ENCODE measurements at places on chromosomes 7 and 10.

- DNase-seq, result no peak
- no peak overlapping the region for H3K27ac ChIP-seq
- H3K36me3 ChIP-seq, result no peaks in the 10 kb centered on the region
- H3K27me3 ChIP-seq, result no peaks in the 10 kb centered on the region
Measured at GRCh38 chr7:107993891-107994291, 9.1 kb downstream of the LAMB1 start.

GRCh38 chr10:3056280-3057037 lies 10.9 kb upstream of the PFKP start:
- H3K4me1 ChIP-seq, result no peaks in the 10 kb centered on the region
- no peak overlapping the region for H3K4me3 ChIP-seq
- H3K27ac ChIP-seq, result no peak overlapping the region
- DNase-seq, result no peak

DNA sequence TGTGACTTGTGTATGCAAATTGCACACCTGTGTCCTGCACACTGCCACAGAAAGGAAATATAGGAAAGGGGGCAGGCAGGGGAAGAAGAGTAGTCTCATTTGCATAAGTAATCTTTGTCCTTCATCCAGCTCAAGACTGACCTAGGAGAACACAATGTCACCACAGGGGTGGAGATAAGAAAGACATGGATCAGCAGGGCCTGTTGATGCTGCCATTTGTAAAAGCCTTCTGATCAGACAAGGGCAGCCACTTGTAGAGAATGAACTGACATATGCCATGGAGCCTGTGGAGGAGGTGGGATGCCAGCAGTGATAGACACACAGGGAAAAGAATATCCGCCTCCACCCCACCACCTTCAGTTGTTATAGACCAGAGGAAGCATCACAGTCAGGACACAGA lies 528.9 kb downstream of the HTR7 start:
- no peaks in the 10 kb centered on the region for H3K27me3 ChIP-seq
- no peak for DNase-seq
- H3K4me1 ChIP-seq, result no peaks in the 10 kb centered on the region
- no peak overlapping the region for H3K4me3 ChIP-seq
- no peak overlapping the region for H3K27ac ChIP-seq
- H3K36me3 ChIP-seq, result no peaks in the 10 kb centered on the region

- H3K4me3 ChIP-seq, result no peak overlapping the region
- DNase-seq, result no peak
- no peaks in the 10 kb centered on the region for H3K4me1 ChIP-seq
Measured at GRCh38 chr10:69866688-69867461, 65.2 kb downstream of the COL13A1 start.

GRCh38 chr10:21514129-21514817 lies 11.2 kb downstream of the SKIDA1 start:
- no peaks in the 10 kb centered on the region for H3K36me3 ChIP-seq
- peaks cover 68% of the 10 kb centered on the region for H3K27me3 ChIP-seq
- no peak for DNase-seq
- no peak overlapping the region for H3K27ac ChIP-seq

DNA sequence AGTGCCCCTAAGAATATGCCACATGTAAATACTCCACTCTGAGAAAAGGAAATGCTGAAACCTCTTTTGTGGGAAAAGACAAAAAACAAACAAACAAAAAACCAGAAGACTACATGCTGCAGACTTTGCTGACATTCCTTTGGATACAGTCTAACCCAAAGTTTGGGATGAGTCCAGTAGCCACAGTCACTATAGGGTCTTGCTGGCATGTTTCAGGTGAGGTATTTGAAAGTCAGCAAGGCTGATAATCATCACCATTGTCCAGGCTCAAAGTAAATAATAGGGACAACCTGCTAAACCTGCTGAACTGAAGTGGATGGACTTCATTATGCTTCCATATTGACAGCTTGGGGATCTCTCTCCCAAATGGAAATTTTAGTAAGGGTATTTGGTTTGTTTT lies 1087.0 kb upstream of the LRRTM3 start:
- H3K4me1 ChIP-seq, result no peaks in the 10 kb centered on the region
- H3K36me3 ChIP-seq, result no peaks in the 10 kb centered on the region
- no peak for DNase-seq
- H3K27me3 ChIP-seq, result no peaks in the 10 kb centered on the region

- peaks cover 7% of the 10 kb centered on the region for H3K4me1 ChIP-seq
- no peak overlapping the region for H3K27ac ChIP-seq
Measured at GRCh38 chr7:132580277-132580676, 4.0 kb upstream of the PLXNA4 start.

GRCh38 chr10:59499460-59499859 lies 137.1 kb upstream of the FAM13C start:
- no peak overlapping the region for H3K27ac ChIP-seq
- no peak for DNase-seq
- no peaks in the 10 kb centered on the region for H3K4me1 ChIP-seq
- H3K4me3 ChIP-seq, result no peak overlapping the region

- DNase-seq, result no peak
- peaks cover 37% of the 10 kb centered on the region for H3K36me3 ChIP-seq
- peaks cover 19% of the 10 kb centered on the region for H3K4me1 ChIP-seq
- H3K27ac ChIP-seq, result no peak overlapping the region
- no peaks in the 10 kb centered on the region for H3K27me3 ChIP-seq
- no peak overlapping the region for H3K4me3 ChIP-seq
Measured at GRCh38 chr10:103890194-103890658, 27.8 kb downstream of the STN1 start.

DNA sequence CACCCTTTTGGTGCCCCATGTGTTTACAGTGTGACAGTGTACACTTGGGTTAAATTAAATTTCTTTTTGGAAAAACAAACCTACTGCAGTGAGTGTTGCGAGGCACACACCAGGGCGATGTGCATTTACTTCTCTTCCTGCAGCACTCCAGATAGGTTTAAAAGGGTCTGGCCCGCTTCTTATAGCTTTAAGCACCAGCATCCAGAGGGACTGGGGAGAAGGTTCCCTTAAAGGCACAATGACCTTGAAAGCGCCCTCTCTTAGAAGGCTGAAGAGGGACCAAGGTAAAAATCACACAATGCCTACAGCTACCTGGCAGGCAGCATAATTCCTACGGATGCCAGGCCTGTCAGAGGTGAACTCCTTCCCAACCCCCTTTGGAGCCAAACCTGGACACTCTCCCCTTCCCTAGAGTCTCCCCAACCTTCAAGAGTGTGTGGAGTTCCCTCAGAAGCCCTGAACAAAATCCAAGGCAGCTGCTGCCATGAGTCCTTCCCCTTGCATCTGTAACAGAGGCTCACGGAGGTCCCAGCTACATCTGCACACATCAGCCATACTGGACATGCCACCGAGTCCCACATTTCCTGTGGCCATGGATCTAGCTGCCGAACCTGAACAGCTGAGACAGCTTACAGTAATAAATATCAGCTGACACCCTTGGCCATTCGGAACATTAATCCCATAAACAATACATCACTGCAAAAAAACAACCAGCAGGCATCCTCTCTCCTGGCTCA lies 33.2 kb downstream of the TRIM8 start:
- DNase-seq, result no peak
- peaks cover 37% of the 10 kb centered on the region for H3K4me1 ChIP-seq
- no peak overlapping the region for H3K4me3 ChIP-seq
- H3K27me3 ChIP-seq, result no peaks in the 10 kb centered on the region
- H3K27ac ChIP-seq, result no peak overlapping the region

- no peak overlapping the region for H3K27ac ChIP-seq
- no peaks in the 10 kb centered on the region for H3K36me3 ChIP-seq
- no peaks in the 10 kb centered on the region for H3K27me3 ChIP-seq
- DNase-seq, result no peak
Measured at GRCh38 chr10:105073999-105074398, 432.9 kb downstream of the SORCS3 start.

DNA sequence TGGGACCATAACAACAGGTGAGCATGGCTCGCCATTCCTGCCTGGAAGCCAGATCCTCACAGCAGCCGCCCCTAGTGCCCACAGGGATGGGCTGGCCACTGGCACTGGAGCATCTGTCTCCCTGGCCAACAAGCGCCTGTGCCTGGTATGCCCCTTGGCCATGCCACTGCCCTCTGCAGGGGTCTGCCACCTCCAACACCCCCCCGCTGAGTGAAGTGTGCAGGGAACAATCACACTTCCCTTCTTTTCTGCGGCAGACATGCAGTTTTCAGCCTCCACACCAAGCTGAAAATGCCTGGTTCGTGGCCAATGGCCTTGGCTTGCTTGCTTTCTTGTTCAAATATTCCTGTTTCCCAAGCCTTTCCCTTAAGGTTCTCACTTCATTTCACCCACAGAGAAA lies 50.7 kb downstream of the HSPA12A start:
- DNase-seq, result no peak
- H3K27me3 ChIP-seq, result no peaks in the 10 kb centered on the region
- H3K4me3 ChIP-seq, result no peak overlapping the region
- no peaks in the 10 kb centered on the region for H3K4me1 ChIP-seq

DNA sequence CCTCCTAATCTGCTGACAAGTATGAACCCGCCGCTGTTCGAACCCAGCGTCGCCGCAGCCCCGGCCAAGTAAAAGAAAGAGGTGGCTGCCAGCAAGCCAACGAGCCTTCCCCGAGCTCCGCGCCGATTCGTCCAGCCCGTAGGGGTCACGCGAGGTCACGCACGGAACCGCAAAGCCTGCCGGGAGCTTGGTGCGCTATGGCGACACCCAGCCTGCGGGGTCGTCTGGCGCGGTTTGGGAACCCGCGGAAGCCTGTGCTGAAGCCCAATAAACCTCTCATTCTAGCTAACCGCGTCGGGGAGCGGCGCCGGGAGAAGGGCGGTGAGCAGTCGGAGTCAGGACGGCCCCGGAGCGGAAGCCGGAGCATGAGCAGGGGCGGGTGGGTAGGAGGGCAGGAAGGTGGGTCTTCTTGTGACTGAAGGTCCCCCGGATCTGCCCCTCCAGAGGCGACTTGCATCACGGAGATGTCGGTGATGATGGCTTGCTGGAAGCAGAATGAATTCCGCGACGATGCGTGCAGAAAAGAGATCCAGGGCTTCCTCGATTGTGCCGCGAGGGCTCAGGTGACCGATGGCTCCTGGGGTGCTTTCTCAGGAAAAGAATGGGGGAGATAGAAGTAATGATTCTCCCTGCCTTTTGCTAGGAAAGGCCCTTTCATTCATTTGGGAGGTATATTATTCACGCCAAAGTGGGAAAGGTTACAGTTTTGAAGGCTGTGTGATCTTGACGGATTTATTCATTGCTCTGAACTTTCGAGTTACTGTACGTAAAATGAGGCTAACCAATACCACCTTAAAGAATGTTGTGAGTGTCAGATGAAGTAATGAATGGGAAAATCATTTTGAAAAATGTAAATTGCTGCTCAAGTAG lies at the start of gene CHCHD1:
Gene CHCHD1, plus strand, starts transcription at position 170 of the 870 bp plus-strand sequence. Its CDS starts 28 bp downstream, at position 198.
- peak within 1 kb of the TSS; percentile 81 for H3K27ac ChIP-seq
- H3K36me3 ChIP-seq, result no peaks in the 10 kb centered on the region
- H3K4me1 ChIP-seq, result peaks cover 45% of the 10 kb centered on the region
- H3K27me3 ChIP-seq, result no peaks in the 10 kb centered on the region
- DNase-seq, result peak; percentile 89

- H3K27ac ChIP-seq, result no peak overlapping the region
- no peaks in the 10 kb centered on the region for H3K27me3 ChIP-seq
- no peak overlapping the region for H3K4me3 ChIP-seq
- H3K36me3 ChIP-seq, result no peaks in the 10 kb centered on the region
- no peaks in the 10 kb centered on the region for H3K4me1 ChIP-seq
Measured at GRCh38 chr7:91378131-91378530, 113.9 kb downstream of the FZD1 start.

GRCh38 chr10:93513091-93513490 lies 16.7 kb downstream of the CEP55 start:
- no peaks in the 10 kb centered on the region for H3K27me3 ChIP-seq
- no peaks in the 10 kb centered on the region for H3K4me1 ChIP-seq
- no peak for DNase-seq

DNA sequence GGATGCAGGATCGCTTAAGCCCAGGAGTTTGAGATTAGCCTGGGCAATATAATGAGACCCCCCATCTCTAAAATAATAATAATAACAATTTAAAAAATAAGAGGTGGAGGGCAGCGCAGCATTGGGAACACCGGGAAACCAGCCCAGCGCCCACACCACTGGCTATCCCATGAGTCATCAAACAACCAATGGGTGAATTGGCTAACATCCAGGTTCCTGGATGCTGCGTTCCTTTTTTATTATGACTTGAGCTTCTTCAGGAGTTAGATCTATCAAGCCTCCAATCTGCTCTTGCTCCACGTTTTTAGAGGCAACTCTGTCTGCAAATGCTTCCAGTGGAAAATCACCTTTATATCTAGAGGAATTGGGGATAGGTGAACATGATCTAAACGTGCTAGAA lies 10.0 kb upstream of the LRRC4 start:
- peaks cover 6% of the 10 kb centered on the region for H3K4me1 ChIP-seq
- no peak overlapping the region for H3K4me3 ChIP-seq
- H3K27ac ChIP-seq, result no peak overlapping the region

DNA sequence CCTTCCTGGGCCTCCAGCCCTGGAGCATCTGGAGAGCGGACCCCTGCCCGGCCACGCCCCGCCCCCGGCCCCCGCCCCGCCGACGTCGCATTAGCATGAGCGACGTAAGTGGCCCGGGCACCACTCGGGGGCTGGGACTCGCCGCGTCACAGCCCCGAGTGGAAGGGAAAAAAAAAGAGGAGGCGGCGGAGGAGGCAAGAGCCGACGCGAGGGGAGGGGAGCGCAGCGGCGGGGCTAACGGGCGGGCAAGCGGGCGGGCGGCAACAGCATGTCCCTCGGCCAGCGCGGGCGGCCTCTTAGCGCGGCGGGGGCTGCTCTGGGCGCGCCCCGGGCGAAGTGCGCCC lies at the start of gene SLC18A3:
Gene SLC18A3, plus strand, starts transcription at position 197 of the 344 bp plus-strand sequence. CDS start 431 bp downstream, outside the sequence.
- DNase-seq, result no peak
- H3K27me3 ChIP-seq, result peaks cover 17% of the 10 kb centered on the region

- no peak overlapping the region for H3K4me3 ChIP-seq
- no peaks in the 10 kb centered on the region for H3K36me3 ChIP-seq
- H3K27ac ChIP-seq, result no peak overlapping the region
- no peaks in the 10 kb centered on the region for H3K27me3 ChIP-seq
Measured at GRCh38 chr10:119483001-119483400, 59.5 kb downstream of the RGS10 start.

DNA sequence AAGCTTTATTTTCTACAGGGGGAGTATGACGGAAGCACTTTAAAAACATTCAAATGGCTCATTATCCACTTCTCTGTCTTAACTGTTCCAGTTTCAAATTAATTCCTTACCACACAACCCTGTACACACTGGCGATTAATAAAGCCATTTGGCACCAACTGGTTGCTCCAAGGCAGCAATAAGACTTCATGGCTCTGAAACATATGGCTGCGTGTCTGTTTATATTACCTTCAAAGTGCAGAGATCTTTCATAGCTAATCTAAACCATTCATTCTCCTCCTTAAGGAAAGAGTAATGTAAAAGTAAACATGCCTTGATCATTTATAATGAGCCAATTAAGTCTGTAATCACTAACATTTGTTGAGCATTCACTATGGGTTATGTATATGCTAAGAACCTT lies 325.7 kb downstream of the PARD3 start:
- no peak for DNase-seq
- no peaks in the 10 kb centered on the region for H3K36me3 ChIP-seq
- no peak overlapping the region for H3K27ac ChIP-seq
- no peak overlapping the region for H3K4me3 ChIP-seq
- no peaks in the 10 kb centered on the region for H3K27me3 ChIP-seq

GRCh38 chr10:74233281-74233680 lies 82.3 kb downstream of the ADK start:
- H3K4me3 ChIP-seq, result no peak overlapping the region
- no peak for DNase-seq
- no peaks in the 10 kb centered on the region for H3K36me3 ChIP-seq
- no peaks in the 10 kb centered on the region for H3K27me3 ChIP-seq

Measured in CD8-positive, alpha-beta memory T cell (primary cell).